ENCODE measurements at places on chromosomes 3 and 15.

GRCh38 chr3:106829206-106829605 is 548.0 kb upstream of the CCDC54 start:
- DNase-seq: no peak

DNA sequence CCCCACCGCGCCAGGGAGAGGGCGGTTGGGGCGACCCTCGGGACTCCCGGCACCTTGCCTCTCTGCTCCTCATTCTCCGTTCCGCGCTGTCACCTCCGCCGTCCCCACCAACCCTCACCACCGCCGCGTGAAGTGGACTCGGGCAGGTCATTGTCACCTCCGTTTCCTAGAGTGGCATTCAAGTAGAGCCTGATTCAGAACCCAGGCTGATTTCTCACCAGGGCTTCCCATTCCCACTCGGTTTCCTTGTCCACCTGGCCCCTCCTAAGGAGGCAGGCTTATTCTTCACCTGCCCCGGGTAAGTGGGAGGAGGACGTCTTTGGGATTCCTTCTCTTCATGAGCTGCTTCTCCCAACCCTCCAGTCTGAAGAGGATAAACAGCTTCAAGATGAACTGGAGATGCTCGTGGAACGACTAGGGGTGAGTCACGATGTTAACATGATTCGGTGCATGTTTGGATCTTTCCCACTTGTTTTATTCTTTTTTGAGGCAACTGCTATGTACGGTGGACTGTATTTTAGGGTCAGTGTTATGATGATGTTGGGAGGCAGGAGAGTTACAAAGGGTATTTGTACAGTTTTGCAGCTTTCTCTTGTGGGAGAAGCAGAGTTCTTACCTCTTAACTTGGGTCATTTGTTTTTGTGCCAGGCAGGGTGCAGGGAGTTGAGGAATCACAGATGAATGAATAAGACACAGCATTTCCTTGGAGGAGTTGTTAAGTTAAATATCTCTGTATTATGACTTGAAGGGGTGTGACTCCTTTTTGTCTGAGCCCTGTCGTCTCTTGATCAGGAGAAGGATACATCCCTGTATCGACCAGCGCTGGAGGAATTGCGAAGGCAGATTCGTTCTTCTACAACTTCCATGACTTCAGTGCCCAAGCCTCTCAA is 692 bp downstream of the PSMD2 start:
- no peak for DNase-seq

DNA sequence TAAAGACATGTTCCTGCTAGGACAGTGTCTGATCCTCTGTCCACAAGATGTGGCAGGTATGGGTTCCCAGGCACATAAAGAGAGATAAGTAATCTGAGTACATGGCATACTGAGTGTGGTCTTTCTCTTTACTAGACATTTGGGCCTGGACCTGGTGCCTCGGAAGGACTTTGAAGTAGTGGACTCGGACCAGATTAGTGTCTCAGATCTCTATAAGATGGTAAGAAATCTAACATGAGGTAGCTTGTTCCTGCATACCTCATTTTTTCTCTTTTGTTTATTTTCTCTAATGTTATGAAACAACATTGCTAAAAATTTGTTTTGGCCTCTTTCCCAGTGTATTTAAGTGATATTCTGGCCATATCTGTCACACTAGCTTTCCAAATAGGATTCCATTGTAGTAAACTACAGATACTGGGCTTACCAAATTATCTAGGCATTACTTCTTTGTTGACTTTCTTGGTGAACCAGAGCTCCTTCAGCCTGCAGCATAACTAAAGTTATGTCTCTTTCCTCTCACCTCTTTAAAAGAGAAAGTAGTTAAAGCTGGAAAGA is 309.8 kb upstream of the MANF start:
- no peak for DNase-seq

- DNase-seq: no peak
These were observed 738.4 kb upstream of the ALCAM start for GRCh38 chr3:104628185-104628789.

- no peak for DNase-seq
These were observed 14.6 kb downstream of the HEXA start for GRCh38 chr15:72361176-72361575.

DNA sequence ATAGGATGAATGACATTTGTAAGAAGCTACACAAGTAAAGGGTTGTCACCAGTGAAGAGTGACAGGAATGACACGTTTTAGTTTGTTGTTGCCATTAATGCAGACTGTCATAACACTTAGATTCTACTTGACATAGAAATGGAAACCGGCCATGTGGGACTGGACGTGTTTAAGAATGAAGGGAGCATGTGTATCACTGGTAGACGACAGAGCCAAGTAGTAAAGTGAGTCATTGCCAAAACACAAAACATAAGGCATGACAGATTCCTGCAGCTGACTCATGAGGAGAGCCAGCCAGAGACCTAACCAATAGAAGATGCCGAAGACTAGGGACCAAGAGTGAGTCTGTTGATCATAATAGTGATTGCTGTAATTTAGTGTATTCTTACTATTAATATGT is 106.2 kb upstream of the PLAAT1 start:
- DNase-seq: no peak

DNA sequence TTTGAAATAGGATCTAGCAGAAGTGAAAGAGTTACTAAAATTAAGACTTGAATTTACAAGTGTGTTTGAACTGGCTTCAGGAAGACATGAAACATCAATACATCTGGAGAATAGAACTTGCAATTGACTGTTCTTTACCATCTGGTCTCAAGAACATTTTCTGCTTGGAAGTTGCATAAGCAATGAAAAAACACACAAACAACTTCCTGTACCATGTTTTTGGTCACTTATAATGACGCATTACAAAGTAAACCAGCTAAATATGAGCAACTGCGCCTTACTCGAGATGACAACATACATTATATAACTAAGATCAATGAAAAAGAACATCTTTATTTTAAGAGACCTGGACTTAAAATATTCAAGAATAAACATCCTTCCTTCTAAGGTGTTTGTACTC is 112.5 kb downstream of the TIGIT start:
- DNase-seq: no peak

DNA sequence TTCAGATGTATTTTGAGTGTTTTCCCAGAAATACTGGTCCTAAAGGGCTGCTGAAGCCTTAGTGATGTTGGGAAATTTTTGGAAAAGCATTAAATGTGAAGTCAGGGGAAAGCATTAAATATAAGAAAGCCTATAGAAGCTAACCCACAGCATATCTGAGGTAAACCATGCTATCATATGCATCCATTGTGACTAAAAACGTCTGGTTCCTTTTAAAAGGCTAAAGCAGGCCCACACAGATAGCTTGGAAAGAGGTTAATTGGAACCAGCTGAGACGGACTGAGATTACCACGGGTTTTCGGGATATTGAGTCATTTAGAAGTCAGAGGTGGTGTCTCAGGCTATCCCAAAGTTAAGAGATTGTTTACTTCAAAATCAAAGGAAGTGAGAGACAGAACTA is 78.2 kb downstream of the CYP19A1 start:
- DNase-seq: no peak

- no peak for DNase-seq
These were observed 781 bp upstream of the DAG1 start for GRCh38 chr3:49469037-49469935.

- no peak for DNase-seq
These were observed 56.7 kb upstream of the LMOD3 start for GRCh38 chr3:69178838-69179739.

GRCh38 chr15:71290881-71291635 is 175.8 kb downstream of the THSD4 start:
- DNase-seq: no peak

- DNase-seq: no peak
These were observed 46.9 kb upstream of the TMEM158 start for GRCh38 chr3:45272828-45273470.

GRCh38 chr3:2595486-2595885 is 496.8 kb downstream of the CNTN4 start:
- DNase-seq: no peak

- no peak for DNase-seq
These were observed 10.2 kb upstream of the LDHAL6B start for GRCh38 chr15:59196416-59196815.

GRCh38 chr3:115958526-115958925 is 335.2 kb downstream of the GAP43 start:
- no peak for DNase-seq

- DNase-seq: no peak
These were observed 40.0 kb upstream of the TUSC7 start for GRCh38 chr3:116669576-116669975.

- DNase-seq: no peak
These were observed 32.4 kb downstream of the MEGF11 start for GRCh38 chr15:66221126-66221525.

DNA sequence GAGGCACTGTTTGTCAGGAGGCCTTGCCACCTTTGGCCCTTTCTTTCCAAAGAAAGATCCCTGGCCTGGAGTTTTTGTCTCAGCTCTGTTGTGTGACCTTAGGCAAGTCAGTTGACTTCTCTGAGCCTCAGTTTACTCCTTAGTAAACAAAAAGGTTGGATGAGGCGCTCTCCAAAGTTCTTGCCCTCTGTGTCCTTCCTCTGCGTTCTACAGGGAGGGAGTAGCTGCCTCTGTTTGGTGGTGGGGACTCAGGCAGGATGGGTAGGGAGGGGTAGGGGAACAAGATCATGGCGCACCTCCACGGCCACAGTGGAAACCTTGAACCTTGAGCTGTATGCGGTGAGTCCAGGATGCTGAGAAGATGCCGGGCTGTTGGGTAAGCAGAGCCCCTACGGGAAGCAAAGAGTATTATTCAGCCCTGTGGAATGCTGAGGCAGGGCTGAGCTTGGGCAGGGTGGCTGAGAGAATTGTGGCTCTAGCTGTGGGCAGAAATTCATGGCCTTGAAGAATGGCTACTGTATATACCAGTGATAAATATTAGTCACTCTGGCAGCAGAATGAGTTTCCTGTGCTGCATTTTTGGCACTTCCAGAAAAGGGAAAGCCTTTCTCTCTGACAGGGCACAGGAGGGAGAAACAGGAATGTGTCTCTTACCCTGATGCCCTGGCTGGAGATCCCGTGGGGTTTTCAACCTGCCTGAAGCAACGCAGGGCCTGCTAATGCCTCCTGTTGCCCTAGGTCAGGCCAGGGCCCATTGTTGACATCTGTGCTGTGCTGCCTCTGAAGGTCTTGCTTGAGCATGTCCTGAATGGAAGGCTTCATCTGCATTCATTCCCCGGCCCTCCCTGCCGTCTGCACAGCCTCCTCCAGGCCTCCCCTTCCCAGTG is 39.9 kb downstream of the SMAD3 start:
- no peak for DNase-seq

- DNase-seq: no peak
These were observed 231.5 kb upstream of the SETMAR start for GRCh38 chr3:4071481-4072184.

GRCh38 chr3:120763601-120764000 is 21.1 kb downstream of the GTF2E1 start:
- no peak for DNase-seq

GRCh38 chr3:150225986-150226385 is 182.1 kb upstream of the TSC22D2 start:
- DNase-seq: no peak

DNA sequence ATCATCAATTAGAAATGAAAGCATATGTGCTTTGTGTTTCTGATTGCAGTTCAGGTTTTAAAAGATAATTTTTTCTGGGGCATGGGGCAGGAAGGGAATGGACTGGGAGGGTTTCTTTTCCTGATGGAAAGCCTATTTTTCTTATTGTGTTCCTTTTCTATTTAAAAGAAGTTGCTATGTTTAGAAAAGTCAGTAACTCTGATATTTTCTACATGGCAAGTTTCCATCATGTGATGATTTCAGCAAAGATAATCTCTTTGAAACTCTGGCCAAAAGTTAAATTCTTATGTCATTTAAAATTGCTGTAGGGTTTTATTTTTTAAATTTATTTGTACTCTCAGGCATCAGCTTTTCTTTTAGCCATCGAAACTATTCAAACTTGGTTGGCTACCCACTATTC is 601.2 kb downstream of the FOXP1 start:
- no peak for DNase-seq

DNA sequence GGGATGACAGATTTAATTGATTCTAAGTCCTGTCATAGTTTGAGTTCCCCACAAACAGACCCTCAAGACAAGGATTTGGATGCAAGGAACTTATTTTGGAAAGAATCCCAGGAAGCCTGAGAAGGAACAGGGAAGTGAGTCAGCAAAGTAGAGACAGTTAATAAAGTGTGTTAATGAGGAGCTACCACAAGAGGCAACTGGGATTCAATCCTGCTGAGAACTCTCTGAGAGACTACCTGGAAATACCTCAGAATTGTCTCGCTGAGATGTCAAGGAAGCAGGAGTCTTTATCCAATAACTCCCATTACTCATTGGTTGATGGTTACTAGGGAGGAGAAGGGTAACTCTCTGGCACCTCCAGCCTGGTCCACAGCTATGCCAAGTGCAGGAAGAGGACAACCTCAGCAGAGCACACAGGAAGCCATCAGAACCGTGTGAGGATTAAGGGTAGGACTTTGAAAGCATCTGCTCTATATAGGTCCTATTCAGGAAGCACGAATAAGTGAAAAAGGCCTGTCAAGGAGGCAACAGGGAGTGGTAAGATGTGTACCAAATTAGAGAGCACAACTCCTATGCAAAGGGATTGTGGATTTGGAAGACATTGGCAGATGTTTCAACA is 311.1 kb upstream of the KCNH8 start:
- DNase-seq: no peak

GRCh38 chr3:139587797-139588196 is 48.3 kb upstream of the RBP1 start:
- DNase-seq: no peak

DNA sequence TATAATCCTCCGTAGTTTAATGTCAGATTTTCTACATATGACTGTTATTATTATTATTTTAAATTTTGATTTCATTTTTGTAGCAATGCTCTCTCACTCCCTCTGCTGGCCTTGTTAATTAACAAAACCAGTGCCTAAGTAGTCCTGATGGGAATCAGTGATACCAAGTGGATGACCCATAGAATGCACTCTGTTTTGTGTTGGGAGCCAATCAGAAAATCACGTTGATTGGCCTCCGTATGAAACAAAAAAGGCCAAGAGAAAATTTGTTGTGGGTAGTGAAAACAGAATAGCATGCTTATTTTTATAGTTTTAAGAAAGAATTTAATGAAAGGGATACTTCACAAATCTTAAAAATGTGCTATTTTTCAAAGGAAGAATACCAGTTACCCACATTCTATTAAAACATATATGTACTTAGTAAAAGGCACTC is 34.4 kb upstream of the MEIS2 start:
- DNase-seq: no peak

DNA sequence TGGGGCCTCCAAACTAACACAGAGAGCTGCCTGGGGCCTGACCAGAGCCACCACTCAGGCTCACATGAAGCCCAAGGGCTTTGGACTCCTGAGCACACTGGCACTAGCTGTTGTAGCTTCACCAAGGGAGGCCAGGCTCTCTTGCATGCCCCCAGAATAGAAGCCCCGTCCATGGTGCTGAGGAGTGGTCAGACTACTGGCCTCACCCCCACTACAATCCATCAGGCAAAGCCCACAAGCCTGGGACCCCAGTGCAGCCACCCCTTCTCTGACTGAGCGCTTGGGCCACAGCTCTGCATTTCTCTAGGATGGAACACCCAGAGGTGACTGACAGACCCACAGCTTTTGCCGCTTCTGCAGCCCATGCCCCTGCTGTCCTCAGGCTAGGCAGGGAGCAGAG is 180.8 kb downstream of the PYDC2 start:
- DNase-seq: no peak

- no peak for DNase-seq
These were observed 32.2 kb upstream of the ACP3 start for GRCh38 chr3:132284781-132285619.

GRCh38 chr15:24861014-24861690 is 93.6 kb upstream of the SNRPN start:
- DNase-seq: no peak
